ENCODE measurements at places on chromosomes 6 and 20. TPM values are rescaled to one million over a fixed set of nuclear protein-coding genes. Genes with fewer than 3 reads are reported as not detected.

DNA sequence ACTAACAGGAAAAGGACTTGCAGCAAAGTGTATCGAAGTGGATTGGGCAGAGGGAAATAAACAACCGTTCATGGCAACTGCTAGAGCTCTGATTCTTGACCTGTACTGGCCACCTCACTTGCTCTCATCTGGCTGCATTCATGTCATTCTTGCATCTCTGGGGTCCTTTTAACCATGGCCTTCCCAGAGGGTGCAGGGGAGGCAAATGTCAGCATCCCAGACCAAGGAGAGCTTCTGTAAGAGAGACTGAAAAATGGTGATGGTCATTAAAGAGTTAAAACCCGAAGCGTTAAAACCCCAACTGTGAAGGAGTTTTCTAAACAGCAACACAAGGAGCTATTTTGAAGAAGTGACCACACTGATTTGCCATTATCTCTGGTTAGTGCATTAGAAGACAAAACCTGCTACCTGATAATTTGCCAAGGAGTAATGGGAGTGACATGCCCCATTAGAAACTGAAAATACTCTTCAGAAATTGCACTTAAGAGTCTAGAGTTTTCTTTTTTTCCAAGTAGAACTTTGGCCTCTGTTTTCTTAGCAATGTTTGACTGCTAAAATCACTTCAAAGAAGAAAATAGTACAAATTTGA is 62.4 kb downstream of the APCDD1L start:
- H3K4me1 ChIP-seq, result no peaks in the 10 kb centered on the region
- DNase-seq, result no peak
- peaks cover 14% of the 10 kb centered on the region for H3K36me3 ChIP-seq
- no peak overlapping the region for H3K4me3 ChIP-seq
- no peaks in the 10 kb centered on the region for H3K27me3 ChIP-seq

DNA sequence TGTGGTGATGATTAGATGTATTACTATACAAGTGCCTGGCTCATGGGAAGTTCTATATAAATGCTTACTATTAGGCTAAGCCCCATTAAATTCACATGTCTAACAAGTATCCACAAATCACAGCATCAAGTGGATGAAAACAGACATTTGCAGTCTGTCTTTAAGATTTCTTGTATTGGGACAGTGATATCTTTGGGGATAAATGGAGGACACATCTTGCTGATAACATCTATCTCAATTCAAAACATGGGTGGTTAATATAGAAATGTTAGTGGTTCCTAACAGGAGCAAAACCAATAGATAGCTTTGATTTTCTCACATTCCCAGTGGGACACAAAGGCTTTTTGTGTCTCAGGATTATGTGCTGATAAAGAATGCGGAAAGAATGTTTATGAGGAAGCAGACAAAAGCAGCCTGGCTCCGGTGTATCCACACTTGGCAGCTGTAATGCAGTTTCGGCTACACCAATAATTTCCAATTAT is 29.3 kb downstream of the PTPRK start:
- H3K4me3 ChIP-seq, result peak overlapping the region; percentile 19
- H3K4me1 ChIP-seq, result peaks cover 13% of the 10 kb centered on the region
- H3K27me3 ChIP-seq, result no peaks in the 10 kb centered on the region
- peak; percentile 65 for DNase-seq
- no peaks in the 10 kb centered on the region for H3K36me3 ChIP-seq

- peak overlapping the region; percentile 1 for H3K4me3 ChIP-seq
- peaks cover 22% of the 10 kb centered on the region for H3K27me3 ChIP-seq
- no peaks in the 10 kb centered on the region for H3K4me1 ChIP-seq
These were observed 52.8 kb upstream of the BMP6 start for GRCh38 chr6:7673063-7673536.

REM1 gene
- polyA plus RNA-seq, result 1.1 TPM

VNN1 gene
- 1.1 TPM for polyA plus RNA-seq

DNA sequence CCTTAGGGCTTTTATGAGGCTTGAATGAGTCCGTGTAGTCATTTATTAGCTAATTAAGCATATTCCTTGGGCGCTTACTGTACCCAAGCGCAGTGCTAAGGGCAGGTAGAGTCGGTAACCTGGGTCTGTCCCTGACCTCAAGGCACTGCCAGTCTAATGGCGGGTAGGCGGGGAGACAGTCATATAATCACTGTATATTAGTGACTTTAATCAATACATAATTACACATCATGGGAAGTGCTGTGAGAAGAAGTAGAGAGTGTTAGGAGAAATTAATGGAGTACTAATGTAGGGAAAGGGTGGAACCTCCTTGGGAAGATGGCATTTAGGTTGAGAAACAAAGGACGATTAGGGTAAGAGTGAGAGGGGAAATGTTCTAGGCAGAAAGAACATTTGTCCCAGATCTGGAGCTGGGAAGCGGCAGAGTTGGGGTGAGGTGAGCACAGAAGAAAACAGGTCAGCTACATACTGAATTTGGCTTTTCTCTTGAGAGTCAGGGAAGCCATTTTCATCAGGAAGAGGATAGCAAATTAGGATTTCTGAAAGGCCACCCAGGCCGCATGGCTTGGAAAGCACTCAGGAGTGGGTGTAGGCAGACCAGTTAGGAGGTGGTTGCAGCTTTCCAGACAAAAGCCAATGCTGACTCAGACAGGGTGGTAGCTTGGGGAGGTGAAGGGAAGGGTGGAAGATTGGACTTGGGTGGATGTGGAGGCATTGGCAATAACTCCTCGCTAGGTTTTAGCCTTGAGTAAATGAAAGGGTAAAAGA is 954 bp upstream of the BLCAP start:
- H3K27me3 ChIP-seq, result no peaks in the 10 kb centered on the region
- peak overlapping the region; percentile 96 for H3K27ac ChIP-seq
- H3K4me1 ChIP-seq, result peaks cover 43% of the 10 kb centered on the region
- no peaks in the 10 kb centered on the region for H3K36me3 ChIP-seq
- H3K4me3 ChIP-seq, result peak overlapping the region; percentile 95

- no peaks in the 10 kb centered on the region for H3K27me3 ChIP-seq
- no peak overlapping the region for H3K27ac ChIP-seq
- DNase-seq, result peak; percentile 74
- no peak overlapping the region for H3K4me3 ChIP-seq
- no peaks in the 10 kb centered on the region for H3K4me1 ChIP-seq
- H3K36me3 ChIP-seq, result peaks cover 30% of the 10 kb centered on the region
These were observed 42.6 kb upstream of the SCML4 start for GRCh38 chr6:107866606-107867301.

- no peaks in the 10 kb centered on the region for H3K36me3 ChIP-seq
- no peak overlapping the region for H3K4me3 ChIP-seq
- peak; percentile 70 for DNase-seq
- no peak overlapping the region for H3K27ac ChIP-seq
These were observed 218.6 kb upstream of the ZFP64 start for GRCh38 chr20:52410182-52410647.

FBXO5 gene
- 4.0 TPM for polyA plus RNA-seq

OGFRL1 gene
- 10.1 TPM for polyA plus RNA-seq

DNA sequence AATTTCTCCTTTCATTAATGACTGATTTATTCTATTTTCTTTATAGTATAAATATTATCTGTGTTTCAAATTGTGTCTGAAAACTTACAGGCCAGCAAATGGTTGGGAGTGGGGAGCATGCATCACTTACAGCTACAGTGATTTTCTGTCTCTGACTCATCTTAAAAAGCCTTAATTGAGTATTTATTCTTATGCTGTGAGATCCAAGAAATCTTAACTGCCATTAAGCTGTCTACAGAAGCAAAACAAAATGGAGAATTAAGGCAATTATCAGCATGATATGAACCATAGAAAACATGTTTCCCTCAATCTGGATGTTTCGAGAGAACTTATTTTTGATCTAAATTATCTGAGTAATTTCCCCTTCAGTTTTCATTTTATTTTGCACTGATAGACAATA is 831.2 kb downstream of the KIF16B start:
- H3K27me3 ChIP-seq, result no peaks in the 10 kb centered on the region
- DNase-seq, result no peak
- no peaks in the 10 kb centered on the region for H3K4me1 ChIP-seq
- no peak overlapping the region for H3K27ac ChIP-seq
- no peaks in the 10 kb centered on the region for H3K36me3 ChIP-seq

GRCh38 chr6:138162111-138162954 is 594 bp downstream of the ARFGEF3 start:
- peak overlapping the region; percentile 69 for H3K4me3 ChIP-seq
- peak overlapping the region; percentile 92 for H3K27ac ChIP-seq
- peaks cover 21% of the 10 kb centered on the region for H3K4me1 ChIP-seq
- DNase-seq, result peak; percentile 57
- no peaks in the 10 kb centered on the region for H3K36me3 ChIP-seq

- DNase-seq, result no peak
- H3K4me1 ChIP-seq, result peaks cover 44% of the 10 kb centered on the region
- peaks cover 30% of the 10 kb centered on the region for H3K36me3 ChIP-seq
These were observed 40.3 kb downstream of the STK35 start for GRCh38 chr20:2141600-2142575.

GRCh38 chr6:133923938-133924593 is 29.0 kb upstream of the TBPL1 start:
- H3K27ac ChIP-seq, result no peak overlapping the region
- no peaks in the 10 kb centered on the region for H3K4me1 ChIP-seq
- peak; percentile 92 for DNase-seq
- no peaks in the 10 kb centered on the region for H3K36me3 ChIP-seq
- no peak overlapping the region for H3K4me3 ChIP-seq
- no peaks in the 10 kb centered on the region for H3K27me3 ChIP-seq

DNA sequence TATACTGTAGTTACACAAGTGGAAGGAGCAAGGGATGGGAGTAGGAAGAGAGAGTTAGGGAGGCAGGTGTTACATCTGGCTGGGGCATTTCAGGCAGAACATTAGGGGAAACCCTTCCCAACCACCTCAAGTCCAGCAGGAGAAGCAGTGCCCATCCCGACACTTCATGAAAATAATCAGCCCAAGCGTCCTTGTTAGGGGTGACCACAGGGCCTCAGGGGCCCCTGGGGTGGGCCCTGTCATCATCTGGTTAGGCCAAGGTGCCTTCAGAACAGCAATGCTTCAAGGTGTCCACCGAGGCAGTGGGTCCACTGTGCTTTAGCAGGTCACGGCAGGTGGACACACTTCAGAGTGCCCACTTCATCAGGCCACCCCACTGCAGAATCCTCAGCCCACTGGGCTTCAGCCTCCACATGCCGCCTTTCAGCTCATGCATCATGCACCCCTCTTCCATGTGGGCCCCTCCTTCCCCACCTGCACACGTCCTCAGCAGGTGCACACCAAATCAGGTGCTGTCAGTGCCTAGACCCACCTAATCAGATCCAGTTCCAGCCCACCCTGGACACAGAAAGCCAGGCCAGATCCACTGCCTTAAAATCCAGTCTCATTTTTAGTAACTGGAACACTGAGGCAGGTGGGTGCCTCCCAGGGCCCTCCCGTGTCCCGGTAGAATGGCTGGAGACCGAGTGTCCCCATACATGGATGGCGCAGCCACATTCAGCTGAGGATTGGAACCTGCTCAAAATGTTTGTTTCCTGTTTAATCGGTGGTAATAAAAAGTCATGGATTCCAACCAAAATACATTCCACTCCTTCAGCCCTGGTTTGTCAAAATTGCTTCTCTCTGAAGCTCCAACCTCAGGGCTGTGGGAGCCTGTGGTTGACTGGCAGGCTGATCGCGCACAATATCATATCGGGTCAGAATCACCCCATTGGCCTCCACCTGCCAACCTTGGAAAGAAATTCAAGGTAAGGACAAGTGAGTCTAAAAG is 99.5 kb downstream of the ANKRD60 start:
- no peaks in the 10 kb centered on the region for H3K36me3 ChIP-seq
- H3K4me3 ChIP-seq, result no peak overlapping the region
- no peak for DNase-seq
- H3K27me3 ChIP-seq, result no peaks in the 10 kb centered on the region

ISM1 gene
- polyA plus RNA-seq, result 0.25 TPM

TUBB2B gene
- polyA plus RNA-seq, result 5.2 TPM

DNA sequence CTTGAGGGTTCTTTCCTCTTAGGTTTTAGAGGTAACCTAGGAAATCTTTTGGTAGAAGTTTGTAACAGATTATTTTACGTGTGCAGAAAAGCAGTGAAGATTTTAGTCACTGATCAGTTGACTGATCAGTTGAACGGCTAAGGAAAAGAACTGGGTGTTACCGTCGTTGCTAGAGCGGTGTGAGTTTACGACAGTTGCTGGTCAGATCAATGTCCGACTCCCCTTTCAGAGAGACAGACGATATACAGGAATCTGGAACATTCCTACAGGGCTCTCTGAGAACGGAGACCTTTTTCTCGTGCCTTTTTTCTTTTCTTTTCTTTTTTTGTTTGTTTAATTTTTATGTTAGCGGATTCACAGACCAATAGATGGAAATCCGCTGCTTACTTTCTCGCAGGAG is 132.1 kb upstream of the ZNF184 start:
- no peak overlapping the region for H3K4me3 ChIP-seq
- no peak overlapping the region for H3K27ac ChIP-seq
- peaks cover 6% of the 10 kb centered on the region for H3K27me3 ChIP-seq
- DNase-seq, result no peak

MEI4 gene
- not detected for polyA plus RNA-seq

- no peaks in the 10 kb centered on the region for H3K27me3 ChIP-seq
- peak overlapping the region; percentile 38 for H3K27ac ChIP-seq
- DNase-seq, result no peak
- H3K4me3 ChIP-seq, result no peak overlapping the region
- H3K4me1 ChIP-seq, result peaks cover 27% of the 10 kb centered on the region
These were observed 20.7 kb upstream of the UTRN start for GRCh38 chr6:144264270-144265060.

- H3K36me3 ChIP-seq, result peaks cover 53% of the 10 kb centered on the region
- DNase-seq, result no peak
- no peak overlapping the region for H3K27ac ChIP-seq
- H3K4me1 ChIP-seq, result peaks cover 40% of the 10 kb centered on the region
- no peaks in the 10 kb centered on the region for H3K27me3 ChIP-seq
These were observed 8.2 kb downstream of the CDC25B start for GRCh38 chr20:3804254-3804751.

GRCh38 chr6:116395647-116396046 is 24.9 kb downstream of the DSE start:
- no peak for DNase-seq
- H3K4me3 ChIP-seq, result no peak overlapping the region
- no peaks in the 10 kb centered on the region for H3K36me3 ChIP-seq
- H3K27ac ChIP-seq, result no peak overlapping the region

DNA sequence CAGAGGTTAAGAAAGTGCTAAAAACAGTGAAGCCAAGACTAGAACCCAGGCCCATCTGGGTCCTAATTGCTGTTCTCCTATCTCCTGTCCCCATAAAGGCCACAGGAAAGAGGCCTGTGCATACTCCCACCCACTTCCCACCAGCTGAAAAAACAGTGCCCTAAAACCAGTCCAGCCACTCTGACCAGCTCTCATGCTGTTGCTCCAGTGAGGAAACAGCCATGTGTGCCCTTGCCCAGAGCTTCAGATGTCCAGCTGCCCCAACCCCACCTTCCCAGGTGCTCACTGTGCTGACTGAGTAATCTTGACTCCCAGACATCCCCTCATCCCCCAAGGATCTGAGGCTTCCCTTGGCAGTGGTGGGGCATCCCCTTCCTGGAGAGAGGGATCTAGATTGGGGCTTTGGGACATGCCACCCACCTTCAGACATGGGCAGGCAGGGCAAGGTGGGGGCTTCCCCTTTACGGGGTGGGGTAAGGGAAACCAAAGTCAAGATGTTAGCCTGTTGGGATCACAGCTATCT is 28.7 kb downstream of the KCNK5 start:
- H3K4me3 ChIP-seq, result no peak overlapping the region
- H3K27me3 ChIP-seq, result no peaks in the 10 kb centered on the region
- peaks cover 2% of the 10 kb centered on the region for H3K36me3 ChIP-seq
- H3K27ac ChIP-seq, result peak overlapping the region; percentile 16
- no peak for DNase-seq

All from stomach (tissue), 19 donors.